ENCODE measurements at places on chromosomes 1 and 21.

- no peak for DNase-seq
Measured at GRCh38 chr1:199038156-199038555, 399.3 kb downstream of the PTPRC start.

GRCh38 chr1:100184536-100184935 is 6.5 kb upstream of the LRRC39 start:
- DNase-seq: no peak

DNA sequence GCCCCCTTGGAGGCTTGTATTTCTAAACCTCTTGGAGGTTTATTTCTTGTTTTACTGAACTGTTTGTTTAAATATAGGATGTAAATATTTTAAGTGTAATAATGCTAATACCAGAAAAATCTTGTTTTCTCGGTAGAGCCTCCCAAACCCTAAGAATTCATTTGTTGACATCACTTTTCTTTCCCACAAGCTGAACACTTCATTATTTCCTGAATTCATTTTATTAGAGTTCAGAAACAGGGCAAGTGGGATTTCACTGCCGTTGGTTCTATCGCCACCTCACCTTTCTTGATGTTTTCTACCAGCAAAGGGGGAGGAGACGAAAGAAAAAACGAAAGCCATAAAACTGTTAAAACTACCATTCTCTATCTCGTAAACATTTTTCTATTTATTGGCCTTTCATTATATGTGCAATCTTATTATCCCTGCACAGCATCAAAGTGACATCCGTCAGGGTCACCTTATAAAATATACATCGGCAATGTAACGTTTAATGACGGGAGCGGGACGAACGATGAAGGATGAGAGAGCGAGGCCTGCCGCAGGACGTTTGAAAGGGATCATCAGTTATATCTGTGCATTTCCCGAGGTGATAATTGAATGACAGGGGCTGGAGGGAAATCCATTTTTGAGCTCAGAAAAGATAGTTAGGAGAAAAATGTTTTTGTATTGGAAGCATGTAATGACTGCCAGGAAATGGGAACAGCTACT is 59.5 kb downstream of the SLC45A1 start:
- no peak for DNase-seq

GRCh38 chr1:211135342-211135950 is 1.5 kb upstream of the KCNH1 start:
- DNase-seq: no peak

DNA sequence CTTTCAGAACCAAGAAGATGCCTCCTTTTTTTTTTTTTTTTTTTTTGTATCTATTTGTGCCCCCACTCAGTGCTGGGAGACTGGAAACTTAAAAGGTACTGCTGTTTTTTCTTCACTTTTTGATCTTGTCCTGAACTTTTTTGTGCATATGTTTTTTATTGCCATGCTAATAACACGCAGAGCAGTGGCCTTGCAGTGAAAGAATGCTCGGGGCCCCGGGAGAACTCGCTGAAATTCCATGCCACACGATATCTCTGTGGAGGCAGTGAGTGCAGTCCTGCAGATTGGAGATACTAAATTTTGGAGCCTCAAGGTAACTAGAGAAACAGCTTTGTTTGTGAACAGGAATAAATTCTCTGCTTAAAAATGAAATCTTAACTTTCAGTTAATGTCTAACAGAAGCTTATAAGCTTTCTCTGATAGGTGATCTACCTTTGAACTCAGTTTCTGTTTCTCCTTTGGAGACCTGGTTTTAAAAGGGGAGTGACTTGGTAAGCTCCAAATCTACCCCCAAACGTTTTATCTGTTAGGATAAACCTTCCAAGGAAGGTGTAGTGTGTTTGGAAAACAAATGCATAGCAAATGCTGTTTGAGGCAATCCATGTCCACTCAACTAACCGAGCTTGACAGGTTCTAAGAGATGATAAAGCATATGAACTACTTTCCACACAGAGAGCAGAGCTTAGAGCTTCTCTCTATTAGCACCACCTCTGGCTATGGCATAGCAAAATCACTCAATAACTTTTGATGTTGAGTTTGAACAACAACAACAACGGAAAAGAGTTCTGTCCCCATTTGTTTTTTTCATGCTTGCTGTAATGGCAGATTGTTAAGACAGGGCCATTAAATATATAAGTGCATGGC is 113.7 kb upstream of the PLXNA2 start:
- no peak for DNase-seq

GRCh38 chr1:15008783-15009729 is 144.5 kb upstream of the TMEM51 start:
- no peak for DNase-seq

DNA sequence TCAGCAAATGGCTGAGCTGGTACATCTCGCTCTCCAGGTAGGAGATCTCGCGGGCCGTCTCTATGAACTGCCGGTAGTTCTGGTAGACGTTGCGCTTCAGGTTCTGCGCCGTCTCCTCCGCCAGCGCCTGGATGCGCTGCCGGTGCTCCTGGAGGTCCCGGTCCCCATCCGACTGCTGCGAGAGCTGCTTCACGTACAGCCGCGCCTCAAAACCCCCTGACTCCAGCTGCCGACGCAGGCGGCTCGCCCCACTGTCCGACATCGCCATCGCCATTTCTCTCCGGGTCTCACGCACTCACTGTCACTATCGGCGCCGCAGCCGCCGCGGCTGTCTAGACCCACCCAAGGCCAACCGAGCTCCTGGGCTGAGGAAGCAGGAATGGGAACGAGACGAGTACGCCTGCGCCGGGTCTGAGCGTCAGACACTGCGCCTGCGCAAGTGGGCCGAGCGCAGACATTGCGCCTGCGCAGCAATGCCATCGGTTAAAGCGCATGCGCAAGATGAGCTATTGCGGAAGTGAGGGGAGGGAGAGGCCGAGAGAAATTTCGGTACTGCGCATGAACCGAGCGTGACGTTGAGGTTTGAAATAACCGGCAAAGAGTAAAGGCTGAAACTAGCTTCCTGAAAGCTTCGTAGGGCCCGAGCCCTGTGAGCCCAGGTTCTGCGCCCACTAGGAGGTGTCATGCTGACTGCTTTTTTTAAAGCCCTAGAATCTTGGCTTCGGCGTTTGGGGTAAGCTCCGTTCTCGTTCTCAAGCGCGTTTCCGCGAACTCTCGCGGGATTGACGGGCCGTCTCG is at the start of gene EXOC8:
TSS of gene EXOC8 (minus strand) at position 381 of the 798 bp plus-strand sequence. CDS start at position 274, 107 bp downstream.
- peak; percentile 96 for DNase-seq

DNA sequence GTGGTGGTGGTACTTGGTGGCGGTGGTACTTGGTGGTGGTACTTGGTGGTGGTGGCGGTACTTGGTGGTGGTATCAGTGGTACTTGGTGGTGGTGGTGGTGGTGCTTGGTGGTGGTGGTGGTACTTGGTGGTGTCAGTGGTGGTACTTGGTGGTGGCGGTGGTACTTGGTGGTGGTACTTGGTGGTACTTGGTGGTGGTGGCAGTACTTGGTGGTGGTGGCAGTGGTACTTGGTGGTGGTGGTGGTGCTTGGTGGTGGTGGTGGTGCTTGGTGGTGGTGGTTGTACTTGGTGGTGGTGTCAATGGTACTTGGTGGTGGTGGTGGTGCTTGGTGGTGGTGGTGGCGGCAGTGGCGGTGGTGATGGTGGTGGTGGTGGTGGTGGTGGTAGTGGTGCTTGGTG is 20.2 kb downstream of the COQ8A start:
- DNase-seq: no peak

- no peak for DNase-seq
Measured at GRCh38 chr1:183676586-183677189, 23.6 kb upstream of the APOBEC4 start.

DNA sequence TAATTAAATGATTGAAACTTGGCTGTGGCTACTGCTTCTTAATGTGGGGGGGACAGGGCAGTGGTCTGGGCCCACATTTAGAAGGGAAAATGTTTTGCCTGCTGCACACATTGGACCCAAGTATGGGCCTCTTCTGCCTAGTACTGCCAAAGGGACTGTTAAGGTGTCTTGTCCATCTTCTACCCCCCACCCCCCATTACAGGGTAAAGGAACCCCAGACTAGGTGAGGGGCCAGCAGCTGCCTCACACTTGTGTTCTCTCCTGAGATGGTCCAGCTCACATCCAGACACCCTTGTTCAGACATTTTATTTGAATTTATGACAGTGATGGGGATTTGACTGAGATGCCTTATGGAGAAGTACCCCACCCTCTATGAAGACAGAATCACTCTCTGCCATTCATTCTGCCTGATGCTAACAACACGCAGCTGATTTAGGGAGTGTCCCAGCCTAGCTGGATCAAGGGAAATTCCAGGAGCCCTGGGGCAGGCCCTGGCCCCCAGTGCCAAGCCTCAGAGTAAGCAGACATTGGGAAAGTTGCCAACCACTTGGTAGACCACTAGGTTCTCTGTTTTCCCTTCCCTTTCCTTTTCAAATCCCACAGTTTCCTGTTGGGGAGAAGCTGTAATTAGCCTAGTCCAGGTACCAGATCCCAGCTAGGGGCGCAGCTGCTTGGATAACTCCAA is 42.1 kb downstream of the YARS1 start:
- DNase-seq: no peak

- DNase-seq: no peak
Measured at GRCh38 chr1:85501355-85501898, 36.5 kb upstream of the DDAH1 start.

DNA sequence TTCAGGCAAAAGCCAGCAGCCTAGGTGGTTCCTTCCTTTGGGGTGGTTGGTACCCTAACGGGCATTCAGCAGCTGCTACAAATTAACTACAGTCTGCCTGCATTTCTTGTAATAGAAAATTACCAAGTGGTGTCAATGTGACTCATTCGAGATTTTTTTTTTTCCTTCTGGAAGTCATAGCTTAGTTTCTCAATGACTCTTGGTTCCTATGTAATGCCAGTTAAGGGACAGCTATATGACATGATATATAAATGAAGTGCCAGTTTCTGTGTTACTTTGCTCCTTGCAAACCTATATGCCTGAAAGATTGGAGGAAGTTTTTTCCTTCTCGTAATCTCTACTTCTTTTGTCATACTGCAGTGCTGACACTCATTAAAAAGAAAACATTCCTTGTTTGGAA is 2.6 kb downstream of the MGST3 start:
- DNase-seq: no peak

DNA sequence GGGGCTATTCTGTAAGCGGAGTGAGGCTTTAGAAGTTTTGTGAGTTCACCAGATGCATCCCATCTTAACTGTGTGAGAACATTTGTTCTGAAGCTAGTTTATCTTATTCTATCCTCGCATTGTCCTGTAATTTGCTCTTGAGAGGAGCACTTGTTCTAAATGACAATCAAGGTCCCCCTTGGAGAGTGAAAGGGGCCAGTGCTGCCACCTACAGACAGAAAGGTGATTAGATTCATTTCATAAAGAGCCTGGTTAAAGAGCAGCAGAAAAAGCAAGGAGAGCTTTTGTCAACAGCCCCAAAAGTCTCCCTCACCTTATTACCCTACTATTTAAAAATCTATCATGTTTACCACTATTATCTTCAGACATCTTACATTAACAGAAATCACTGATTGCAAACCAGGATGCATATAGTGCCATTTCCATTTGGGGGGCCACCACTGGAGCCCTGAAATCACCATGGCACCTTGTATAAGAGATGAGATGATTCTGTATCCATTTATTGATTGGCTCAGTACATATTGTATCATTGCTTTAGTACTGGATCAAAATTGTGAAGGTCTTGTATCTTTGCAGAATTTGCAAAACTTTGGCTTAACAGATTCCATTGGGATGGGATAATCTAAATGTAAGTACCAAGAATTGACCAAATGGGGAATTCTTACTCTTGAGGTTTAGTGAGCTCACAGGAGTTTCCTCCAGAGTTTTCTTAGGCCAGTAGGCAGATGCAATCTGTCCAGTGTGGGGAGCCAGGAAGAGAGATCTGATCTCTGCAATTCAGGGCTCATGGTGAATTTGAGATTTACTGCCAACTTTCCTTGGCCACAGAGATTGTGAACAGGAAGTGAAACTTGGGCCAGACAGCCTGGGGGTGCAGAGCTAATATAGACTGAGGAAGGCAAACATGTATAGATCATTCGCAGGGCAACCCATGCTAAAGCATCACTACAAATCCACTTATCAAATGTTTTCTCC is 64.3 kb upstream of the TRABD2B start:
- DNase-seq: no peak

GRCh38 chr1:232355162-232356006 is 274.5 kb downstream of the SIPA1L2 start:
- DNase-seq: no peak

GRCh38 chr1:8460132-8460544 is 142.2 kb downstream of the SLC45A1 start:
- DNase-seq: no peak

- DNase-seq: no peak
Measured at GRCh38 chr21:38120984-38121855, 135.6 kb upstream of the KCNJ15 start.

DNA sequence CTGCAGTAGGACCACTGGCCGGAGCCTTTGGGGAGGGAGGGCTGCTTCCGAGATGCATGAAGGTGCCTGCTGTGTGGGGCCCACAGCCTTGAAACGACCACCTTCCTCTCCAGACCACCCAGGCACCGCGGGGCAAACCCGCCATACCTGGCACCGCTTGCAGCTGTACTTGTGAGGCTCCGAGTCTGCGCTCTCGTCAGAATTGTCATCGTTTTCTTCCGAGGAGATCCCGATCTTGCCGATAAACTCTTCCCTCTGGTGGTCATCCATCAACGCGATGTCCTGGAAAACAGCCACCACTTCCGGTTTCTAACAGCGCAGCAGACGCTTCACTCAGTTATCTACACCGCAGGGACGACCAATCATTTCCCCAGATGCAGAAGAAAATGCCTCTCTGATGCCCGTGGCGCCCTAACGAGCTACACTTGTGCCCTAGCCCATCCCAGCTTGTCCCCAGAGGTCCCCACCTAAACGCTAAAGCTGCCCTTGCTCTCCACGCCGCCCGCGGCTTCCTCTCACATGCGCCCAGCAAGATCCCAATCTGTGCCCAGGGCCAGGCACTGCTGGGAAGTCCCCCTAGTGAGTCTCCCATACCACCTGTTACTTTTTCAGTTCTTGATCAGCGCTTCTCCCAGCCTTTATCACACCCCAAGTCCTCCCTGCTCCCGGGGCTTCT is 55.0 kb upstream of the RIPK4 start:
- DNase-seq: no peak

DNA sequence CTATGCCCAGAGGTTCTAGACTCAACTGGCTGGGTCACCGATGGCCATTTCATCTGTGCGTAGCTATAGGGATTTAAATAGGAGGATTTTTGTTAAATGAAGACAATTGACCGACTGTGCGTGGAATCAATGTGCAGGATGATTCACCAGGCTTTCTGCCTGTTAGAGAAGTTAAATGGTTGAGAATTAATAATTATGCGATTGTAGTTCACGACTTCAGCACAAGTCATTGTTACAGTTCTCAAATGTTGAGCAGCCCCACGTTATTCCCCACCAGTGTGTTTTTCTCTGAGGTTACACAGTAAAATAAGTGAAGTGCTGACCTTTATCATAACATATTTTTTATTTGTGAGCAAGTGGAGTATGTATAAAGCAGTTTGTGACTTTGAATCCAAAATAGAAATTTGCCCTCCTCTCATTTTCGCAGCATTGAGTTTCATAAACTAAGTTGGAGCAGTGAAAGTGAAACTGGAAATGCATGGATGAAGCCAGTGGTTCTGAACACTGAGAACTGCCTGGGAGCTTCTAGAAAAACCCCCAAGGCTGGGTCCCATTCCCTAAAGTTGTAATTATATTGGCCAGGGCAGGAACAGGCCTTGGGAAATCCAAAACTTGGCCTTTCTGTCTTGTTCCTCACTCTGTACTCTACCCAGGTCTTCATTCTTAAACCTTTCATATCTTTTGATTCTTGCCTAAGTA is 102.6 kb downstream of the GALNT2 start:
- DNase-seq: no peak

- no peak for DNase-seq
Measured at GRCh38 chr1:94514095-94514727, 27.3 kb downstream of the F3 start.

Measured in stimulated activated CD4-positive, alpha-beta T cell treated with anti-CD3 and anti-CD28 coated beads, Interleukin-15, amount 100 ng/mL, for 1 hour (primary cell).